ENCODE measurements at places on chromosomes 4 and X.

DNA sequence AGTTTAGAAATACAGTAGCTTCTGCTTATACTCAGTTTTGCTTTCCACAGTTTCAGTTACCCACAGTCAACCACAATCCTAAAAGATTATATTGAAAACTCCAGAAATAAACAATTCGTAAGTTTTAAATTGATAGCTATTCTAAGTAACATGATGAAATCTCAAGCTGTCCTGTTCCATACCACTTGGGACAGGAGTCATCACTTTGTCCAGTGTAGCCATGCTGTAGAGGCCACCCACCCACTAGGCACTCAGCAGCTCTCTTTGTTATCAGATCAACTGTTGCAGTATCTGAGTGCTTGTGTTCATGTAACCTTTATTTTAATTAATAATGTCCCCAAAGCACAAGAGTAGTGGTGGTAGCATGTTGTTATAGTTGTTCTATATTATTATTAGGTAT lies 117.5 kb upstream of the IQCM start:
- no peak for DNase-seq

- no peak for DNase-seq
These were observed 257.6 kb upstream of the CLNK start for GRCh38 chr4:10942156-10942555.

GRCh38 chr4:160180211-160180610 lies 1077.3 kb downstream of the RAPGEF2 start:
- peak; percentile 0 for DNase-seq

DNA sequence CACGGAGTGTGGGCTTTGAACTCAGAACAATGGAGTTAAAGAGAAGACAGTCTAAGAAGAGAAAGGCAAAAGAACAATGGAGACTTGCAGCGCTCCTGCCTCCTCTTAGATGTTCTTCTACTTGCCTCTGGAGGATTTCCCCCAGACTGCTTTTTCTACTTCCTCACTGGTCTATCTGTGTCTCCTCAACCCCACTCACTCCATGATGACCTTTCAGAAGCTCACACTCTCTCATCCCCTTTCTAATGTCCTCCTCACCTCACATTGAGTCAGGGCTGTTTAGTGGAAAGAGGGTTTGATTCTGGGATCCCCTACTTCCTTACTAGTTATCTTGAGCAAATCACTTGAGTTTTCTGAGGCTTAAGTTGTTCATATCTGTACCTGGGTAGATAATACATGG lies 12.2 kb upstream of the HERC6 start:
- no peak for DNase-seq

DNA sequence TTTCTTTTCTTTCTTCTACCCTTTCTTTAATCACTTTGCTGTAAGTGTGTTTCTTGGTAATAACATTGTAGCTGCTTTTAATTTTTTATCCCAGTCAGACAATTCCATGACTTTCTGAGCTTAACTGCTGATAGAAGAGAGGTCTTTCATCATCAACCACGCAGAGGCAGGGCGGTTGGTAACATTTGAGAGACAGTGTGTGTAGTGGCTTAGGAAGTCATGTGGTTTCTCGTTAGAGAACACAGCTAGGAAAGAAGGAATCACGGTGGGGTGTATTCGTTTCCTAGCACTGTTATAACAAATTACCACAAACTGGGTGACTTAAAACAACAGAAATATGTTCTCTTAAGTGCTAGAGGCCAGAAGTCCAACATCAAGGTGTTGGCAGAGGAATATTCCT lies 11.5 kb downstream of the PRPS2 start:
- DNase-seq, result no peak

DNA sequence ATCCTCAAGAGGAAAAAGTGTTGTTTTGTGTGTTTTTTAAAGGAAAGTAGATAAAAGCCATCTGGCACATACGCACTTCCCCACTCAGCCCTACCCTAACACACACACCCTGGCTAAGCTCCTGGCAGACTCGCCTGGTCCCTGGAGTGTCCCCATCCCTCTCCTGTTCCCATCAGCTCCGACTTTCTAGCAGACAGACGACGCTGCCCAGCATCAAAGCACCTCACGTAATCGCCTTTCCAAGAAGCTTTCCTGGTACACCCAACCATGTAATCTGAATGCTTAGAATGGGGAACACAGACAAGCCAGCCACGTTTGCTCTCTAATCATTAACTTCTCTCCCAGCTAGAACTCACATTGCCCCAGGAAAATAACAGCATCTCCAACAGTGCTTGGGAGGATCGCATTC lies 116.2 kb downstream of the AFAP1 start:
- peak; percentile 83 for DNase-seq

DNA sequence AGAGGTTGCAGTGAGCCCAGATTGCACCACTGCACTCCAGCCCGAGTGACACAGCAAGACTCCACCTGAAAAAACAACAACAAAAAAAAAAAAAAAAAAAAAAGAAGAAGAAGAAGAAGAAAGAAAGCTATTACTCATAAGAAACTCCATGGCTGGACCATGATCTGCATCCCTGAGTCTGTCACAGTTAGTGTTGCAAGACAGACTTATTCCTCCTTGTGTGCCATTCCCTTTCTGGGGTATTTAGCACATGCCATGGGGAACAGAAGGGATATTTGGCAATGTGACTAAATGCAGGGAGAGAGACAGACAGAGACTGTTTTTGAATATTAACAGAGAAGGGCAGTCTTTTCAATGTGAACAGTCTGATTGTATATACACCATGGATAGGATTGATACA lies 16.7 kb upstream of the PDS5A start:
- no peak for DNase-seq

DNA sequence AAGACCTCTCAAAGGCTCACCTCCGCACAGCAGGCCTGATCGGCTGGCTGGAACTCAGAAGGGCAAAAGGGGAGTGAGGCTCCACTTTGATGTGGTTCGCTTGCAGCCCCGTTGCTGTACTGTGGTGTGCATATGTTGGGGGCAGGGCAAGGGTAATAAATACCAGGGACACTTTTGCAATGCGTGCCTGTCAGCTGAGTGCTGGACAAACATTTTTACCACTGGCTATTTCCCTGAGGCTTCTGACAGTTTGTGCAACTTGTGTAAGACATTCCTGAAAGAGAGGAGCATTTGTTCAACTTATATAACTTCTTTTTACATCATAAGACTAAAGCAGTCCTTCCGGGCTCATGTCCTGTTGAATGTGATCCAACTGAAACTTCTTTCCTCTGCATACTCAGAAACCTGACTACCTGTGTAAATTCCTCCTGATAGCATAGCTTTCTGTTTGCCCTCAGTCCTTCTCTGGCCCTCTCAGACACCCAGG lies 82.3 kb downstream of the SPRY1 start:
- peak; percentile 43 for DNase-seq
